ENCODE measurements at places on chromosomes 4 and X.

- DNase-seq, result no peak
These were observed 76.7 kb downstream of the IRF2 start for GRCh38 chr4:184397516-184398163.

GRCh38 chr4:36301127-36301526 is 19.7 kb downstream of the DTHD1 start:
- DNase-seq, result no peak

DNA sequence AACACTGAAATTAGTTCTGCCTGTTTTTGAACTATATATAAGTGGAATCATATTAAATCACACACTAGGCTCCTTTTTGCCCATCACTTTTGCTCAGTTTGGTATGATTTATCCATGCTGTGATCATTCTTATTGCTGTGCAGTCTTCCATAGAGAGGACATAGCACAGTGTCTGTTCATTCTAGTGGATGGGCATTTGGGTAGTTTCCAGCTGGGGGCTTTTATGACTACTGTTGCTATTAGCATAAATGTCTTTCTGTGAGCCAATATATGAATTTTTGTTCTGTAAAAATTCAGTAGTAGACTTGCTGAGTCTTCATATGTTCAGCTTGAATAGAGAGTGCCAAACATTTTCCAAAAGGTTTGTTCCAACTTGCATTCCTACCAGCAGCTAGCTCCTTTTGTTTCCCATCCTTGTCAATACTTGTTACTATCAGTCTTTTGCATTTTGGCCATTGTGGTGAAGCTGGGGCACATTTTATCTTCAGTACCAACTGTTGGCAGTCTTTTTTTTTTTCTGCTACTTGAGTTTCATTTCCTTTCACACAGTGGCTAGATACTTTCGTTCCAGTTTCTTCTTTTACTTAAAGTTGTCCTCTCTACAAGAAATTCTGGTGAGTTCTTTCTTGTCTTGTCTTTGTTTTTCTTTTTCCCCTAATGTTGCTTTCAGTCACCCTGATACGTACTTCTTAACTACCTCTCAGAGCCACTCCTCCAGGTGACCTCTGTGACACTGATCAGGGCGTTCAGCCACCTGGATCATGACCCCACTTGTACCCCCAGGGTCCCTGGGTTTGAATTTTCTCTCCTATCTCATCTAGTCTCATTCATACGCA is 87.0 kb downstream of the ANXA3 start:
- DNase-seq, result no peak

GRCh38 chr4:8185295-8185694 is 13.8 kb upstream of the SH3TC1 start:
- no peak for DNase-seq

DNA sequence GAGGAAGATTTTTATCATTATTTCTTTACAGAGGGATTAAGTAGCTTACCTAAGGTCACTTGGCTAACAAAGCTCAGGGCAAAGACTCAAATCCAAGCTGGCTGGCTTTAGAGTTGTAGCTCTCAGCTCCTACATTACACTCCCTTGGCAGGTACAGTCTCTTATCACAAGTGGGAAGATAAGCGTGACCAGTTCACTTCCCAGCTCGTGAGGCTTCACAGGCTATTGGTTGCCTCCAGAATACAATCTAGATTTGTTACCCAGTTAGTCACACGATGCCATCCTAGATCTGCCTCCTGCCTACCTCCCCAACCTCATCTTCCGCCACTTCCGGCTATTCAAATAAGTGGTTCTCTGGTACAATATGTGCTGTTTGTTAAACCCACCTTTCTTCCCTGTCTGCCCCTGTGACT is 3.7 kb downstream of the MMRN1 start:
- DNase-seq, result no peak

- no peak for DNase-seq
These were observed 23.2 kb upstream of the GAB1 start for GRCh38 chr4:143313521-143313920.

DNA sequence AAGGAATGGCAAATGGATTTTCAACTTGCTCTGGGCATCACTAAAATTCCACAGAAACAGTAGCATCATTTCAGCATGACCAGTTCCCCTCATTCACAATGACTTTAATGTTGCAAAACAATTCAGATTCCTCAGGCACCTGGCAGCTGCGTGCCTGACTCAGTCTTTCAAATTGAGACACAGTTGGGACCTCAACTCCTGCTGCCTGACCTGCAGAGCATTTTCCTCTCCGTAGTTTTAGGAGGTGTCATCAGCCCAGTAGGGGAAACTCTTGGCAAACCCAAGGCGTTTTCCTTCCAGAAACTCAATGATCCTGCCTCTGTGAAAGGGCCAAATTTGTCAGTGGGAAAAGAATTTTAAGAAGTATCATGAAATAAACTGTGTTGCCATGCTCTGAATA is 388.9 kb downstream of the SPRY1 start:
- no peak for DNase-seq

- no peak for DNase-seq
These were observed 223.4 kb downstream of the SHROOM3 start for GRCh38 chr4:76658231-76659102.

DNA sequence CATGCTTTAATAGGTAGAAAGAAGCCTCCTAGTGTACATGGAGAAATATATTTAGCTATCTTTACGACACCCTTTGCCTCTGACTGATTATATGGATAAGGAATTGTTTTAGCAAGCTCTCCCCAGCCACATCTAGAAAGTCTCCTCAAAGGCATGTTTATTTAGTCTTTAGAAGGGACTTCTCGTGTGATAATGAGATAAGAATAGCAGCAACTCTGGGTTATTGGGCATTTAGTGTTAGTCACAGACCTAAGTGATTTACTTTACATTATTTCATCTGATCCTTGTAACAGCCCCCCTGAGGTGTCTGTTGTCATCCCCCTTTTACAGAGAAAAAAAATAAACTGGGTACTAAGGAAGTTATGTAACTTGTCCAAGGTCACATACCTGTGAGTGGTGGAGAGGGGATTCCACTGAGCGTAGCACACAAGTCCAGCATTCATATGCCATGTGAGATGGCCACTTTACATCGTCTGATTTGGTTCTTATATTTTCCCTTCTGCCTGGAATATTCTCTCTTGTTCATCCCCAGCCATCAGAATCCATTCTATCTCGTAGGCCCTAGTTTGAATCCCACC is 77.7 kb downstream of the TSPAN7 start:
- no peak for DNase-seq

GRCh38 chr4:61200916-61201526 is 895 bp downstream of the ADGRL3 start:
- no peak for DNase-seq

DNA sequence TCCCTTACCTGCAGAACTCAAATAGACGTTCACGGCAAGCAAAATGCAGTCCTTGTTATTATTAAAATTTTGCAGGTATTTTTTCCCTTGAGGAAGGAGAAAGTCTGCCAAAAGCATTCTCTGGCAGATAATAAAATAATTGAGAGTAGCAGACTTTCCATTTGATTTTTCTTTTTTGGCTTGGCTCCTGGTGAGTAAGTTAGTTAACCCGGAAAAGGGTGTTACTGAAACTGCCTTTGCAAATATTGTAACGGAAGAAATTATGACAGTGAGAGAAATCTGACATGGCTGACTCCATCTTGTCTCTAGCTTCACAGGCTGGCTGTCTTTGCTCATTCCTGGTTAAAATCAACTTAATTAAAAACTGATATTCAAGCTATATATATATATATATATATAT is 100.5 kb downstream of the GPR143 start:
- DNase-seq, result no peak

DNA sequence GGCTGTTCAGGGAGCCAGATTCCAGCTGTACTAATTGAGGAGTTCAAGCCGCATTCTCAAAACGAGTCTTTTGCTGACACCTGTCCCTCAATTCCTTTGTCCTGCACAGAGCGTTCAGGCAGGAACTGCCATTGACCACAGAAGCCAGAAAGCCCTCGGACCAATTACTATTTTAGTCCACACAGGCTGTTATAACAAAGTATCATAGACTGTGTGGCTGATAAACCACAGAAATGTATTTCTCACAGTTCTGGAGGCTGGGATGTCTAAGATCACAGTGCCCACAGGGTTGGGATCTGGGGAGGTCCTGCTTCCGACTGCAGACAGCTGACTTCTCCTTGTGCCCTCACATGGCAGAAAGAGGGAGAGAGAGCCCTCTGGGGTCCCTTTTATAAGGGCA is 119.8 kb upstream of the ATP6AP2 start:
- no peak for DNase-seq

DNA sequence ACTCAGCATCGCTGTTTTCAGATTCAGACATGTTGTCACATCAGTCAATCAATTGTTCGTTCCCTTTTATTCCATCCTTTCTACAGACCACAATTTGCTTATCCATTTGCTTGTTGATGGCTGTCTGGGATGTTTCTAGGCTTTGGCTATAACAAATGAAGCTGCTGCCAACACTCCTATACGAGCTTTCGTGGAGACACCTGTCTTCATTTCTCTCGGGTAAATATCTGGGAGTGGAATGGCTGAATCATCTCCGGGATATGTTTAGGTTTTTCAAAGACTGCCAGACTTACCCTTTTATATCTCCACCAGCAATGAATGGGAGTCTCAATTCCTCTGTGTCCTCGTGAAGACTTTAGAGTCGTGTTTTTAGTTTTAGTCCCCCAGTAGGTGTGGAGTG is 118.9 kb downstream of the SORCS2 start:
- DNase-seq, result no peak

DNA sequence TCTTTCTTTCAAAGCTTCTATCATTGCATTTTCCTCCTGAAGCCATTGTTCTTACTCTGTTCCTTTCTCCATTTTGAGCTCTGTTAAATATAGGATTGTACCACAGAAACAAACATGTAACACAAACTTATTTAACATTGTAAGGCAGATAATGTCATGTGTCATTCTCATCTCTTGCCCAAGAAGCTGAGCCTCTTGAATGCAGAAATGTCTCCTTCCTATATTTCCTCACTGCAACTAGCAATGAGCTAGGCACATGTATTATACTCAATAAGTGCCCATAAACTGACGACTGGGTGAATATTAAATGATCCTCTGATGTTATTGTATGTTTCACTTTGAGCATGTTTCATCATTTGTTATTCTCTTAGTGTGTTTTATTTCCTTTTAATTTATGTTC is 56.7 kb upstream of the SLC7A11 start:
- DNase-seq, result no peak

GRCh38 chrX:142977128-142977914 is 48.4 kb upstream of the SPANXN4 start:
- no peak for DNase-seq

DNA sequence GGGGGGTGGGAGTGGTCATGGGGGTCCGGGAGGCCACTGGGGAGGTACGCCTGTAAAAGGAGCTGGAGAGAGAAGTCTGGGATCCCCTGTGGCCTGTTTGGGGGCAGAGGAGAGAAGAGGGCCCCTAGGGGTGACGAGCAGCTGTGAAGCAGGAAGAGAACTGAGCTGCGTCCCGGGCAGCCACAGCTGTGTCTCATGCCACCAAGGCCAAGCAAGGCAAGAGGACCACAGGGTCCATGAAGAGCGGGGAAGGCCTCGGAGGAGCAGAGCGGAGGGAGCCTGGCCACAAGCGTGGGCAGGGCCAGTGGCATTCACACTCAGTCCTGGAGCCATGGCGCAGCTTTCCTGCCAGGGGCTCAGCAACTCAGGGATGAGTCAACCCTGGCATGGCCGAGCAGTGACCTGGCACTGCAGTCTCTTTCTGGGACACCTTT is 13.6 kb upstream of the NAT8L start:
- DNase-seq, result no peak

DNA sequence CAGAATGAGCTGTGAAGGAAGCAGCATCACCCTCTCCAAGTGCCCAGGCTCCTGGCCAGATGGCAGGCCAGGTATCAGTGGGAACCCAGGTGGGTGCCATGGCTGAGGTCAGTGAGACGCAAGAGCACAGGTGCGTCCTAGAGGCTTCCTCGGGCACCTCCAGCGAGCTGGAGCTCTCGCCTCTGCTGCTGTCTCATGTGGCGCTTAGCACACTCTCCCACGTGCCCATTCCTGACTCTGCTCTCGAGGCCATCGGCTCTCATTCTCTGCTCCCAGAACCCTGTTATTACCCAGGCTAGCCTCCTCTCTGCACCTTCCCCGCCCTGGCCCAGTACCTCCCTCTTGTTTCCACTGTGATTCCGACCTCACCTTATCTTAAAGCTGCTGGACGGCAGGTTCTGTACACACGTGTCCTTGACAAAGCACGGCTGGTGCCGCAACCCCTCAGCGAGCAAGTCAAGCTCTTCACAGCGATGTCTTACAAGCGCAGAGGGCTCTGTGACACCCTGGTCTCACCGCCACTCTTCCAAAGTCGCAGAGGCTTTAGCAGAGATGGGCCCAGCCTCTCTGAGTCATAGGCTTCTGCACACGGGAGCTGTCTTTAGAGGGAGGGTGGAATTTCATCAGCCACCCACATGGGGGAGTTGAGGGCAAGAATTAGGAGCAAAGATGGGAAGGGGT is 15.4 kb upstream of the MSANTD1 start:
- DNase-seq, result no peak

- DNase-seq, result no peak
These were observed 85.3 kb downstream of the ZNF518B start for GRCh38 chr4:10371869-10372471.

DNA sequence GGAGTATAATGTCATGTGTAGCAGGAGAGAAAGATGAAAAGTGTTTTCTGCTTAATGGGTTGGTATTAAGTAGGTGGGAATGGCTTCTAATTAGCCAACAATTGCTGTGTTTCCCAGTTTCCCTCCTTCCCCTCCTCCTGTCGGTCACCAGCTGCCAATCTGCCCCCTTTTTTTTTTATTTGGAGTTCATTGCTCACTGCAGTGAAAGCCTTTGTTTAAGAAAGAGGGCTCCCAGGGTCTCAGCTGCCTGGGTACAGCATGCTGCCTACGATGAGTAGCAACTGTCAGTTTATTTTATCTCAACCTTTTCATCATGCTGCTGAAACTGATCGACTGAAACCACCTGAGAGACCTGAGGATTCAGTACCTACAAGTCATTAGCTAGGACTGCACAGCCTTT is 149.0 kb downstream of the POU4F2 start:
- no peak for DNase-seq

GRCh38 chr4:151641167-151641566 is 119.6 kb downstream of the GATB start:
- DNase-seq, result no peak

DNA sequence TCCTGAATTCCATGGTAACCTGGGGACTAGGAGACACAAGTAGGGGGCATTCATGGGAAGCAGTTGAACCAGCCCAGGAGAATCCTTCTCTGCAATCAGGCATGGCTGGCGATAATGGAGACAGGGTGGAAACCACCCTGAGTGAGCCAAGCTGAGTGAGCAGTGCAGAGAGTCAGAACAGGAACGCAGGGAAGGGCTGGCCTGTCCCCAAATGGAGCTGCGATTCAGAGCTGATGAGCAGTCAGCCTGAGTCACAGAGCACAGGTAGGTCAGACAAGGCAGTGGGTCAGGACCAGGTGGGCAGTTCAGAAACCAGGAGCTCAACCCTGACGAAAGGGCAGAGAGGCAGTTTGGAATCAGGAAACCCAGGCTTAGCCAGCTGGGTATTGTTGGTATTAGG is 129.0 kb downstream of the BTC start:
- no peak for DNase-seq

Data from activated T-helper 1 cell treated with Interleukin-2 at 50 U/mL for 16 hours (primary cell).